ENCODE measurements at places on chromosomes 1 and 21. TPM values are rescaled to one million over a fixed set of nuclear protein-coding genes. Genes with fewer than 3 reads are reported as not detected.

Gene SPEN
- total RNA-seq: 19.2 TPM

Gene AADACL4
- total RNA-seq: not detected

Gene OR10Z1
- not detected for total RNA-seq

Gene ERO1B
- 2.9 TPM for total RNA-seq

Gene CLDN17
- total RNA-seq: 2.3 TPM

Gene GJA5
- total RNA-seq: 0.13 TPM

Gene SYNC
- total RNA-seq: 7.6 TPM

Gene IFNLR1
- total RNA-seq: 4.5 TPM

Gene CTBS
- 7.7 TPM for total RNA-seq

Gene GJA8
- not detected for total RNA-seq

Gene IGSF21
- total RNA-seq: not detected

Gene CSRP1
- total RNA-seq: 257 TPM

Gene PRUNE1
- total RNA-seq: 6.9 TPM

Gene TP73
- total RNA-seq: under 0.01 TPM

Gene CRNN
- 6.6 TPM for total RNA-seq

Gene SERPINC1
- not detected for total RNA-seq

Gene NTMT2
- not detected for total RNA-seq

Gene SLC44A5
- total RNA-seq: under 0.01 TPM

Gene DESI2
- 64.3 TPM for total RNA-seq

Gene SEC16B
- total RNA-seq: 0.26 TPM

Gene TRIM67
- total RNA-seq: not detected

Gene VWA5B1
- total RNA-seq: not detected

Gene EIF3I
- 626 TPM for total RNA-seq

Gene RGS2
- 29.5 TPM for total RNA-seq

Gene GREM2
- not detected for total RNA-seq

Gene ADAMTSL4
- 1.6 TPM for total RNA-seq

Gene CDCA8
- total RNA-seq: 0.38 TPM

Gene RIMKLA
- total RNA-seq: not detected

Gene WDR3
- total RNA-seq: 38.2 TPM
